ENCODE measurements at places on chromosomes 7 and 10. TPM values are rescaled to one million over a fixed set of nuclear protein-coding genes. Genes with fewer than 3 reads are reported as not detected.
A peak's percentile ranks its signal among the peaks of the same experiment; 100 is the strongest.

Gene SPRN
- not detected for total RNA-seq

DNA sequence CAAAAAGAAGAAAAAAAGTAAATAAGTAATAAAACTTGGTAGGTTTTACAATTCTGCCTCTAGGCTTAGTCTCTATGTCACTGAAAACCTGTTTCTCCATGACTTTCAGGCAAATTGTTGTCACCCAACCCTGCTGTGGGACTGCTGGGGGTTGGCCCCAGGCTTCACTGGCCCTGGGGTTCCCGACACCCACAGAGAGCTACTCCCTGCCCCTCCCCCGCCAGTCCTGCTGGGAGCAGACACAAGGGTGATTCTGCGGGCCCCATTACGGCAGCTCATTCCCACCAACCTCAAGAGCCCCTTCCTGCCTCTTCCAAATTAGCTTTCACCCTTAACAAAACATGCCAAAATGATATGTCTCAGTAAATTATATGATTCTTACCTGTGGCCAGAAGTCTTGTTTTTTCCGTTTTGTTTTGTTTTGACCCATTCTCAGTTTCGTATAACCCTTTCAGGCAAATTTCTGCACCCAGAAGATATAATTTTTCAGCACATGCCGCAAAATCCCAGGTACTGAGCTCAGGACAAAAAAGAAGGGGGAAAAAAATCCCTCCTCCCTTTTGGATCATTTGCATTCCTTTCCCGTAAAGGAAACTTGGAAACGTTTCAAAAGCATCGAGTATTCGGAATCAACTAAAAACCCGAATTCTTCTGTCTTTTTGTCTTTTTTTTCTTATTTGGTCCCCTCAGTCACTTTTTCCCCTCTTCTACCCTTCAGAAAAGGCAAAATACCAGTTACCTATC is 27.8 kb downstream of the CHST15 start:
- no peak for DNase-seq

- peak; percentile 32 for DNase-seq
These were observed 297.1 kb upstream of the NFE2L3 start for GRCh38 chr7:25854608-25855497.

DNA sequence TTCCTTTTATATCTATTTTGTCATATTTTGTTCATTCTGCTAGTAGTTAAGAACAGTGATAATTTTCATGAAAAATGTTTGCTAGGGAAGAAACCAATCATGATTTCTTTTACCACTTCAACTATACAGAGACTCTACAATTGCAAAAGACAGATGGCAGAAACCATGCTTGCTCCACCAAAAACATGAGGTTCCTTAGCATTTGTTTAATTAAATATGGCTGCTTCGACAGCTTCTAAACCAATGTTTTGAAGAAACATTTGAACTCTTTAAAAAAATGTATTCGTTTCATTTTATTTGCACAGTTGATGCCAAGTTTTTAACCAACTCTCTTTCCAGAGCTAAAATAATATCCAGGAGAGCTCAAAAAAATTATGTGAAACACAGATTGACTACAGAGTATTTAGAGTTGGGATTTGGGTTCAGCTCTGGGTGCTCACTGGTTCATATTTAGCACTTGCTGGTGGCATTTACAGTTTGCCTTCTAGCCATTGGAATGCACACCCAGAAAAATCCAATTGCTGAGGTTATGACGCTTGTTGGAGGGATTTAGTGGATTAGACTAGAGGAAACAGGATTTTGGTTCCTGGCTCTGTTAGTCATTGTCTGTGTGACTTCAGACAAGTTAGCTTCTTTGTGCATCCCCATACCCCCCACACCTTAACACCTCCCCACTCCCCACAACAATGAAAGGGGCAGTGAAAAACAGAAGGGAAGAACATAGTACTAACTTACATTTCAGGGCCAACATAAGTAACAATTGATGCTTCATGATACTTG is 35.8 kb upstream of the SDHAF3 start:
- no peak for DNase-seq

DNA sequence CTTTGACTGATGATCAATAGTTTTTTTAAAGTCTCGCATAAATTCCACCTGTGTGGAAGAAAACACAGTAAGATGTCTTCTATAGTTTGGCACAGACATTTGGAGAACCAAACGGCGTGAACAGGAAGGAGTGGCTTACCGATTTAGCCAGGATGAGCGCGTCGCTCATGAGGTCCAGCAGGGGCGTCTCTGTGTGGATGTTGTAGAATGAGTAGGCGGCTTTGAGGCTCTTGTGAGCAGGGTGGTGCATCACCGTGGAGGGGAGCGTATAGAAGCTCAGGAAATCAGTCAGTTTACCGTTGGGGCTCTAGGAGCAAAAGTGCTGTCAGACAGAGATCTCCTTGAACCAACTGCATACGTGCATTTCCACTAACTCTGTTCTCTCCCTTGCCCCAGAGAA is 15.5 kb downstream of the RPP38 start:
- no peak for DNase-seq

GRCh38 chr7:16271355-16271915 is 149.9 kb downstream of the CRPPA start:
- DNase-seq = no peak

Data from activated naive CD8-positive, alpha-beta T cell treated with anti-CD3 and anti-CD28 coated beads for 36 hours (primary cell).